Activated T-cell treated with anti-CD3 and anti-CD28 coated beads, Interleukin-2, amount 50 U/mL, for 72 hours (primary cell): ENCODE measurements at places on chromosomes 3 and 15. TPM values are rescaled to one million over a fixed set of nuclear protein-coding genes. Genes with fewer than 3 reads are reported as not detected.

- H3K4me1 ChIP-seq = no peaks in the 10 kb centered on the region
- H3K4me3 ChIP-seq = no peak overlapping the region
- no peak for DNase-seq
- no peaks in the 10 kb centered on the region for H3K36me3 ChIP-seq
- H3K27ac ChIP-seq = no peak overlapping the region
Measured at GRCh38 chr15:92677999-92678398, 22.4 kb upstream of the FAM174B start.

GRCh38 chr3:66729687-66730393 is 229.0 kb upstream of the LRIG1 start:
- no peak overlapping the region for H3K4me3 ChIP-seq
- peaks cover 7% of the 10 kb centered on the region for H3K27me3 ChIP-seq
- H3K27ac ChIP-seq = no peak overlapping the region
- DNase-seq = no peak

GRCh38 chr3:64055076-64055475 is 31.8 kb upstream of the PSMD6 start:
- H3K27ac ChIP-seq = no peak overlapping the region
- peaks cover 2% of the 10 kb centered on the region for H3K36me3 ChIP-seq
- H3K4me1 ChIP-seq = no peaks in the 10 kb centered on the region
- H3K4me3 ChIP-seq = no peak overlapping the region

GRCh38 chr3:8094415-8094814 is 407.2 kb upstream of the LMCD1 start:
- no peak overlapping the region for H3K4me3 ChIP-seq
- no peaks in the 10 kb centered on the region for H3K4me1 ChIP-seq
- H3K27me3 ChIP-seq = no peaks in the 10 kb centered on the region
- H3K36me3 ChIP-seq = no peaks in the 10 kb centered on the region

DNA sequence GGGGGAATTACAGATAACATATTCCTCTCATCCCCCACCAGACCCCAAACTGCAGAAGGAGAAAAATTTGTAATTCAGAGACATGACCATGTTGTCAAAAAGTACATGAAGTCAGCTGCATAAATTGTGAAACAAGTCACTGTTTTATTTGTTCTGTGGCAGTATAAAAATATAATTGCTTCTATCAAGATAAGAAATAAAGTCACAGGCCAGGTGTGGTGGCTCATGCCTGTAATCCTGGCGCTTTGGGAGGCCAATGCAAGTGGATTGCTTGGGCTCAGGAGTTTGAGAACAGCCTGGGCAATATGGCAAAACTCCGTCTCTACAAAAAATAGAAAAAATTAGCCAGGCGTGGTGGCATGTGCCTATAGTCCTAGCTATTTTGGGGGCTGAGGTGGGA is 87.7 kb upstream of the DPH6 start:
- peaks cover 2% of the 10 kb centered on the region for H3K36me3 ChIP-seq
- no peak overlapping the region for H3K4me3 ChIP-seq
- H3K4me1 ChIP-seq = no peaks in the 10 kb centered on the region
- H3K27ac ChIP-seq = no peak overlapping the region
- peaks cover 24% of the 10 kb centered on the region for H3K27me3 ChIP-seq

- H3K27me3 ChIP-seq = peaks cover 7% of the 10 kb centered on the region
- H3K36me3 ChIP-seq = no peaks in the 10 kb centered on the region
- peak overlapping the region; percentile 68 for H3K4me3 ChIP-seq
- peaks cover 15% of the 10 kb centered on the region for H3K4me1 ChIP-seq
- DNase-seq = peak; percentile 22
Measured at GRCh38 chr3:184748219-184749135, 36.6 kb upstream of the MAGEF1 start.

Gene MFN1
- 32.0 TPM for total RNA-seq

Gene ROBO2
- not detected for total RNA-seq
